ENCODE measurements at places on chromosomes 7 and 10. TPM values are rescaled to one million over a fixed set of nuclear protein-coding genes. Genes with fewer than 3 reads are reported as not detected.

PMPCB gene
- 63.4 TPM for total RNA-seq

DNA sequence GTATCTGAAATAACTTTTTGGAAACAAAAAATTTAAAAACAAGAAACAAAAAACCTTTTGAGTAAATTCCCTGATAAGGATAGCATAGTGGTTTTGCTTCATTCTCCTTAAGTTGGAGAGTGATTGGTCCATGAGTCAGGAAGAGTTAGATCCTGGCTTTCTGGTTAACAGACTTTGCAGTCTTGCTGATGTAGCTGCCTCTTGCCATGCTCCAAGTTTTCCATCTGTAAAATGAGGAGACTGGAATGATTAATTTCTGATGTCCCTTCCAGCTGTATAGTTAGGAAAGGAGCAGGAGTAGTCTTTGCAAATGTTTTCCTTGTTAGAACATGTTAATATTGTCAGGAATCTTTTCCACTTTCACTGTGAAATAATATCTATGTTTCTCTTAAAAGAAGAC is 266.6 kb downstream of the DNAJB9 start:
- DNase-seq, result no peak
- no peaks in the 10 kb centered on the region for H3K27me3 ChIP-seq
- no peak overlapping the region for H3K27ac ChIP-seq
- no peaks in the 10 kb centered on the region for H3K4me1 ChIP-seq
- H3K4me3 ChIP-seq, result no peak overlapping the region

ST8SIA6 gene
- 18.4 TPM for total RNA-seq

DNA sequence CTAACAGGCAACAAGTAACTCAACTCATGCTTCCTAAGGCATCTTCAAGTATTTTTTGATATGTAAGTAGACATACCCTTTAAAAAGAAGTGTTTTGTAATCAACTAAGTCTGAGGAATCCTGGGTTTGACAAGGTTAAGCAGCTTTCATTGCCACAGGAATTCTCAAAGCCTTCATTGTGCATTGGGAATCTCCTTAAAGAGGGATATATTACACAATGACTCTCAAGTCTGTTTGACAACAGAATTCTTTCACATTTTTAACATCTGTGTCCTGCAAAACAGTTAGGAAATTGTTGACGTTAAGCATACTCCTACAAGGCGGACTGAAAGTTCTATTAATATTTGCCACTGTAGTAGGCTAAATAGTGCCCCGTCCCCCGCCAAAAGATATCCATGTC is 71.4 kb downstream of the SGMS1 start:
- no peak overlapping the region for H3K4me3 ChIP-seq
- no peak for DNase-seq
- H3K27ac ChIP-seq, result no peak overlapping the region

PARD3 gene
- 93.7 TPM for total RNA-seq

Data from breast epithelium (tissue), 4 donors.